ENCODE measurements at places on chromosomes 5 and 9.

- no peak for DNase-seq
Observed at GRCh38 chr9:15635752-15636151, 82.9 kb downstream of the CCDC171 start.

DNA sequence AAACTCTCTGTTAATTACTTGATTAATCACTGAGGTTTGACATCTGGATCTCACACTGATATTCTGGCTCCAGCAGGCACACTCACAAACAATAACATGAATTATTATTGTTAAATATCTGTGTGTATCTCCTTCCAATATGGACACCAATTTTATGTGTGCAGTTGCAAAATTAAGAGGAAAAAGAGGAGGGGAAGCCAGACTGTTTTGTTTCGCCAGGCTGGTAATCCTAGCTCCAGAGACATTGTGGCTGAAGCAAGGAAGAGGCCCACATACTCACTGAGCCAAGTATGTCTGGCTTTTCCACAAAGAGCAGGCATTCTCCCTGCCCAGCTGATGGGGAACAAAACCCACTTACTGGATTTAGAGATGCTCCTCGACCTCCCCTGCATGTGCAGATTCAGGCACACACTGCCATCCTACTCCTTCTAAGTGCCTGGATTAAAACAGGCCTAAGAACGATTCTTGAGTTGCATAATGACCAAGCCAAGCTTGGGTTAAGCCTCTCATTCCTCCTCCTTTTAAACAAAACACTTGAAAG is 181.9 kb downstream of the ESM1 start:
- DNase-seq, result no peak

GRCh38 chr9:135604437-135605237 is 34.7 kb downstream of the GLT6D1 start:
- DNase-seq, result no peak

DNA sequence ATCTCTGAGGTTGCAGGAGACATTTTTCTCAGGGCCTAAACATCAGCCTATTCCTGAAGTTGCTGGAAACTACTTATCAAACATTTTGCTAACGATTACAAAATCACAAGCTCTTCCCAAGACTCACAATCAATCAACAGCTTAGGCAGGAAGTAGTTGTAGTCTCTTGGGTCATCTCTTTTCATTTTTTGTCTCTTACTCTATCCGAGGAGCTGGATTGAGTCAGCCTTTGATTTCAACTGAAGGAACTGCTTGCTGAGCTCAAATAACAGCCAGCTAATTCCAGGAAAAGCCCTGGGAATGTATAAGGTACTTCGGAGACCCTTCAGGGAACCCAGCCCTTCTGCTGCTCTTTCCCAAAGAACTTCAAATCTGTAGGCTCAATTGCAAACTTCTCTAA is 398.9 kb downstream of the PLK2 start:
- no peak for DNase-seq

DNA sequence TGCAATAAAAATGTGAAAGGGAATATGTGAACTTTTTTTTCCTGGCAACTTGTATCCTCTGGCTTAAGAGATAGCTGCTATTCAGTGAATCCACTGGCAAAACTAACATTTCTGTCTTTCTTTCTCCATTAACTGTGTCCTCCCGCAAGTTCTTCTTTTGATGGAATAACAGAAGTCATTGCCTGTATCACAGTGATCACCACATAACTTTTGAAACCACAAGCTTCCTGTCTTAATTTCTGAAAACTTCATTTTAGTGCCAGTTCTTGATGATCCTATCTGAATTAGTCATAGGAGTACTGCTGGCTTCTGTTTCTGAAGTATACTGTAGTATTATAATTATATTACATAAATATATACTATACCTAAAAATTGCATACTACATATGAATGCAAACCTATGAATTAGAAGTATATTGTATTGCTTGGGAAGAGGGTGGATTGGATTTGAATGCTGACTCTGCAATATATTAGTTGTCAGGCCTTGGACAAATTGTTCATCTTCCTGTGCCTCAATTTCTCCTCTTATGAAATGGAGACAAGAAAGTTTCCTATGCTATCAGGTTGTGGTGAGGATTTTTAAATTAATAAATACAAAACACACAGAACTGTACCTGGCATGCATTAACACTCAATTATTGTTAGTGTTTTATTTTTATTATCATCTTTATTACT is 441.6 kb downstream of the CETN3 start:
- no peak for DNase-seq

- DNase-seq, result no peak
Observed at GRCh38 chr5:89695371-89695770, 714.2 kb downstream of the CETN3 start.

DNA sequence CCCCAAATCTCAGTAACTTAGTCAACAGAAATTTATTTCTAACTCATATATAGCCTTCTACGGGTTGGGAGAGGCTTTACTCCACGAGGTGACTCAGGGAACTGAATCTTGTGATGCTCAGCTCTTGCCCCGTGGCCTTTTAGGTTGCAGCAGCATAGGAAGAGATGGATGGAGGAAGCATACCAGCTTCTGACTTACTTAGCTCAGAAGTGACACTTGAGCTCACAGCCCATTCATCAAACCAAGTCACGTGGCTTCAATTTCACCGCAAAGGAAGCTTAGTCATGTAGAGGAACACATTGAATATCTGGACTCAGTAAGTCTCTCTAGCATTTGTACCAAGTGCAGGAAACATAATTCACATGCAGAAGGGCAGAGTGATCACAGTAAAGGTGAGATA is 124.1 kb upstream of the KCNN2 start:
- DNase-seq, result no peak

DNA sequence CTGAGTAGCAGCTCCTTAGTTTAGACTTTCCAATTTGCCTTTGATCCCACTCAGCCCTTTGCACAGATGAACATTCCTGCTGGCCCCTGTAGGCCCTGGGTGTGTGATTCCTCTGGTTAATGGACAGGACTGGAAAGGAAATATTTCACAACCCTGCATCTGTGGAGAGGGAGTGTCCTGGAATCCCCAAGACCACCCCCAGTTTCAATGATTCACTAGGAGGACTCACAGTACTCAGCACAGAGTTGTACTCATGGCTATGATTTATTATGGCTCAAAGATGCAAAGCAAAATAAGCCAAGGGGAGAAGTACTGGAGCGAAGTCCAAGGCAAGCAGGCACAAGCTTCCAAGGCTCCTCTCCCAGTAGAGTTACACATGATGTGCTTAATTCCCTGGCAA is 42.4 kb upstream of the TJP2 start:
- no peak for DNase-seq

- no peak for DNase-seq
Observed at GRCh38 chr5:134993161-134993560, 25.5 kb downstream of the CATSPER3 start.

DNA sequence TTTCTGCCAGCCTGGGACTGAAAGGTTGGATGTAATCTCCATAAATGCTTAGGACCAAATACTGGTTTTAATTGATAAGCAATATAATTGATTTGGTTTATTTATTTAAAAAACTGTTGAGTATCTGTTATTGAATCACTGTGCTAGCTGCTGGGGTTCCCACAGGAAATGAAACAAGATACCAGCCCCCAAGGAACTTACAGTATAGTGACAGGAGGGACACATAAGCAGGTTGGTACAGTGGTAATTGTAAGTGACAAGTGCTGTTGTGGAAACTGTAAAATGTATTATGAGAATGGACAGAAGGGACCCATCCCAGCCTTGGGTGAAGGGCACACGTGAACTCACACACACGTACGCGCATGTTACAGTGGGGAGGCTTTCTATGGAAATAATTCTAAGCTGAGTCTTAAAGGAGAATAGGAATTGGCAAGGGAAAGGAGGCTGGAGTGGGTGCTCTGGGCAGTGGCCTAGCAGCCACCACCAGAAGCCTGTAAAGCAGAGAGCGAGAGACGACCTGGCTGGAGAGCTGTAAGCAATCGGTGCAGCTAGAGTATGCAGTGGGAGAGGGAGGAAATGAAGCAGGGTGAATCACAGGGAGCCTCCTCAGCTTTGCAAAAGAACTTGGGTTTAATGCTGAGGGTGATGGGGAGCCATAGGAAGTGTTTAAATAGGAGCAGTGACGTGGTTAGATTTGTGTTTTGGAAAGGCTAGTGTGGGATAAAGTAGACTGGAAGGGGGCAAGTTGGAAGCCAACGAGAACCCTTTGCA is 39.3 kb downstream of the GLRA1 start:
- DNase-seq, result no peak

GRCh38 chr5:143207058-143207457 is 196.4 kb downstream of the NR3C1 start:
- no peak for DNase-seq

- no peak for DNase-seq
Observed at GRCh38 chr9:80070071-80070742, 498.4 kb downstream of the TLE4 start.

DNA sequence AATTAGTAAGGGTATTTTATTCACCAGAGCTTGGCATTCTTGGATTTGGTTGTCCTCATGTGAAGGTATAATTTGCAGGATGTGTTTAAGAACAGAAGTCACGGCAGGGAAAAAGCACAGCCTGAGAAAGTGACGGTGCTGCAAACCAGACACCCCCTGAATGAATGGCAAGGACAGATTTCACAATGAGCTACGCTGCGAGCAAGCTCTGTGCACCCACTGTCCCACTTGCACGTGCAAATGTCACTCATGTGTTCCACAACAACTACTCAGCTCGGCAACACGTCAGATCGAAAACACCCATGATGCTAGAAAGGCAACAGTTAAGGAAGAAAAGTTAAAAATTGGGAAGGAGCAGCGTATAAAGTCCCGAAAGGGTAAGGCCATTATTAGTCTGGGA is 168.9 kb downstream of the ROR2 start:
- DNase-seq, result no peak

DNA sequence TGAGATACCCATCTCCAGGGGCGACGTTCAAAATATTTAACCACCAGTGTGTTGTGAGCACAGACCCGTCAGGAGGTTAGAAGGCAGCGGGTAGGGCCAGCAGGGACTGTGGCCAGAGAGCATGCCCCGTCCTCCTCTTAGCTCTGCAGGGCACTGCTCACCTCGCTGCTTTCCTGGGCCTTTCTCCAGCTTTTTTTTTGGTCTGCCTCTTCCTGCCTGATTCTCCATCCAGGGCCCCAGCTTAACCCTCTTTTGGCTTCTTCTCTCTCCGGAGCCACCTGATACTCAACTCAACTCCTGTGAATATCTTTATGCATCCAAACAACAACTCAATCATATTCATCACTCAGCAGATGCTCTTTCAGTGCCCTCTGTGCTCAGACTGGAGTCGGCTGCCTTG is 44.0 kb downstream of the TMOD1 start:
- no peak for DNase-seq

GRCh38 chr9:75930730-75931321 is 40.4 kb downstream of the PCSK5 start:
- DNase-seq, result no peak

DNA sequence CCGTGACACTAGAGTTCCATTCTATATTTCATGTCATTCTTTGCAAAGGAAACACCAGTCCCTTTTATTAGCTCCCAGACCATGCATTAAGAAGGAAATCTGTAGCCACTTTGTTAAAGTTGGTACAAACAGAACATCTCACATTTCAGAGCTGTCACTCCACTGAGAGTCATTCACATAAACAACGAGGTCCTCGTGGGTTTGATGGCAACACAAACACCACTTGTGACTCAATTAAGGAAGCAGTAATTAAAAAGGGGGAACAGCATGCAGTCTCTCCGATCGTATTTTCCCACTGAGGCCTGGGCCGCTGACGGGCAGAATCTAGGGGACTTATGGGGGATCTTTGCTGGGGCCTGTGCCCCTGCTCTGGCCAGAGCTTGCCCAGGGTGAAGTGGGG is 94.2 kb upstream of the ZNF618 start:
- no peak for DNase-seq

DNA sequence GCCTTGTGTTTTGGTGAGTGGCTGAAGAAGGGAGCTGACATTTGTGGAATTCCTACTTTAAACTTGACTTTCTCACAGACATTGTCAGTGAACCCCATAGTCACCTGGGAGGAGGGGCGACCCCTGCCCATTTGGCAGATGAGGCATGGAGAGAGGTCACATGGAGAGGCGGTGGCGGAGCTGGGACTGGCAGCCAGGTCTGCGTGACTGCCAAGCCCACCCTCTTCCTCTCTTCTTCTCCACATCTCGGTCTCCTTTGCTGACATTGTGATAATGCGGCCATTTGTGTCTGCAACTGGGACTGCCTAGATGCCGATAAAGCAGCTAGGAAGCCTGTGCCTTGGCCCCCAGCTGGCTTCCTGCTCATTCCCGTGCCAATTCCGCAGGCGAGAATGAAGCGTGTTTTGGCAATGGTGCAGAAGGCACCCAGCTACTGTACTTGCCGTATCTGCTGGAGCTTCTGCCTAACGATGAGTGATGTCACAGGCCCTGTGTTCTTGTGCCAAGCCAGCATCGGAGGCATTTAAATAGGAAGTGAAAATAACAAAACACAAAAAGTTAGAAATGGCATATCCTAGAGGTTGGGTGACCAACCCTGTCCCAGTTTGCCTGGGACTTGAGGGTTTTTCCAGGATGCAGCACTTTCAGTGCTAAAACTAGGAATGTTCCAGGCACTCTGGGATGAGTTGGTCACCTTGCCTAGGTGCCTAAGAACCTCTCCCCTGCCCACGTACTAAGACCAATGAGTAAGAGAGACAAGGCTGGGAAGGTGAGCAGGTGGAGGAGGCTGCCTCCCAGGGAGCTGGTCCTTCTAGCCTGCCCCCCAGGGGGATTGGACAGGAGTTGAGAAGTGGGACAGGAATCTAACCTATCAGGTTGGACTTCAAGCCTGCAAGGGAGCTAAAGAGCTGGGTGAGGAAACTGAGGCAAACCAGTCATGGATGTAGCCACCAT is 23.6 kb downstream of the OLFML2A start:
- DNase-seq, result no peak

DNA sequence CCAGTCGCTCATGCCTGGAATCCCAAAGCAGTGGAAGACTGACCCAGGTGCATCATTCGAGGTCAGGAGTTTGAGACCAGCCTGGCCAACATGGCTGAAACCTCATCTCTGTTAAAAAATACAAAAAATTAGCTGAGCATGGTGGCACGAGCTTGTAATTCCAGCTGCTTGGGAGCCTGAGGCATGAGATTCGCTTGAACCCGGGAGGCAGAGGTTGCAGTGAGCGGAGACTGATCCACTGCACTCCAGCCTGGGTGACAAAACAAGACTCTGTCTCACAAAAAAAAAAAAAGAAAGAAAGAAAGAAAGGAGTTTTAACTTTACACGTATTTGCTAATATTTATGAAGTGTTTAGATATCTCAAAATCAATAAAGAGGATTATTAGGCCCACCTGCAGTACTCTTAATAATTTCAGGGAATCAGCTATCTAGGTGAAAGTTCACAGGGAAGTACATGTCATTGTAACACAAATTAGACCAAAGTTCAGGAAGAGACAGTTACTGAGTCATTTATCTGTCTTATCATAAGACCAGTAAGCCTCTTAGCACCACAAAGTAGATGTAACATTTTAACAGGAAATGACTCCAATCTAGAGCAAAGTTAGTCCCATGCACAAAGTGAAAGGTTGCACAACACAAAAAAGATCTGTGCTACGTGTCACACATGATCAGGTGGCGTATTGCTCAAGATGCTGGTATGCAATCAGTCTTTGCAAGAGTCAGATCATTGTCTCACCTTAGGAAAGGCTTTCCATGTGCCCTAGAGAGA is 34.1 kb upstream of the PLIN2 start:
- DNase-seq, result peak; percentile 9

- no peak for DNase-seq
Observed at GRCh38 chr9:95927271-95928004, 51.9 kb downstream of the ERCC6L2 start.
